A549 treated with GW870086 at 1 μM for 4 hours (cell line): ENCODE measurements at places on chromosomes 13 and 19. TPM values are rescaled to one million over a fixed set of nuclear protein-coding genes. Genes with fewer than 3 reads are reported as not detected.

The GNA15 gene
- total RNA-seq: 0.08 to 0.11 TPM in 2 of 5 replicates, not detected in the others

The PALM gene
- 9.8 to 18.2 TPM (median 15.0 TPM) in 5 replicates for total RNA-seq

The C3 gene
- 41.5 to 54.2 TPM (median 50.4 TPM) in 5 replicates for total RNA-seq

The SIAH3 gene
- total RNA-seq: not detected in 5 replicates

The CGB5 gene
- total RNA-seq: 0.59 to 2.7 TPM (median 1.2 TPM) in 5 replicates

The CEACAM19 gene
- 7.3 to 10.3 TPM (median 9.3 TPM) in 5 replicates for total RNA-seq

The BST2 gene
- 0.21 to 0.39 TPM (median 0.29 TPM) in 3 of 5 replicates, not detected in the others for total RNA-seq

The UCHL3 gene
- total RNA-seq: 45.8 to 51.1 TPM (median 50.7 TPM) in 5 replicates

The CATSPERD gene
- not detected in 5 replicates for total RNA-seq

The SOHLH2 gene
- total RNA-seq: not detected in 5 replicates

The DNAAF3 gene
- total RNA-seq: 3.7 to 7.7 TPM (median 5.7 TPM) in 5 replicates

The GARIN5A gene
- 1.6 to 2.2 TPM (median 2.0 TPM) in 5 replicates for total RNA-seq

The KCNJ14 gene
- total RNA-seq: 0.97 to 2.1 TPM (median 1.3 TPM) in 5 replicates

The KLK4 gene
- 0.19 to 0.61 TPM (median 0.43 TPM) in 3 of 5 replicates, not detected in the others for total RNA-seq

The SF3A2 gene
- 60.9 to 73.1 TPM (median 68.7 TPM) in 5 replicates for total RNA-seq

The MEF2B gene
- total RNA-seq: 0.30 to 0.94 TPM (median 0.49 TPM) in 5 replicates

The MBOAT7 gene
- total RNA-seq: 115 to 158 TPM (median 153 TPM) in 5 replicates

The CYP4F3 gene
- 2.3 to 3.9 TPM (median 3.4 TPM) in 5 replicates for total RNA-seq

The POP4 gene
- total RNA-seq: 195 to 213 TPM (median 199 TPM) in 5 replicates

The DNAJB1 gene
- total RNA-seq: 181 to 252 TPM (median 217 TPM) in 5 replicates

The PTPRH gene
- total RNA-seq: 2.7 to 5.3 TPM (median 5.1 TPM) in 5 replicates

The C1QTNF9 gene
- not detected in 5 replicates for total RNA-seq

The SRRM5 gene
- 0.67 to 0.93 TPM (median 0.80 TPM) in 5 replicates for total RNA-seq

The FBN3 gene
- not detected in 5 replicates for total RNA-seq

The OR7G2 gene
- not detected in 5 replicates for total RNA-seq

The ZNF154 gene
- total RNA-seq: not detected in 5 replicates

The MISP gene
- 67.0 to 86.8 TPM (median 81.7 TPM) in 5 replicates for total RNA-seq

The FLT3LG gene
- 0.69 to 1.8 TPM (median 1.4 TPM) in 5 replicates for total RNA-seq

The KCNK6 gene
- 4.2 to 5.4 TPM (median 4.9 TPM) in 5 replicates for total RNA-seq

The PBX4 gene
- 1.5 to 2.9 TPM (median 2.2 TPM) in 5 replicates for total RNA-seq

The DAND5 gene
- 0.07 to 0.32 TPM (median 0.10 TPM) in 4 of 5 replicates, not detected in the other for total RNA-seq

The APLP1 gene
- 65.9 to 95.9 TPM (median 93.4 TPM) in 5 replicates for total RNA-seq

The FAM83E gene
- 0.08 to 0.63 TPM (median 0.18 TPM) in 5 replicates for total RNA-seq

The ZNF135 gene
- not detected in 5 replicates for total RNA-seq

The PSG7 gene
- total RNA-seq: 0.07 TPM in 1 of 5 replicates, not detected in the others

The TMEM255B gene
- 0.57 to 0.88 TPM (median 0.77 TPM) in 5 replicates for total RNA-seq

The FGF22 gene
- 0.32 to 0.79 TPM (median 0.67 TPM) in 5 replicates for total RNA-seq
